ENCODE measurements at places on chromosomes 5 and 9. TPM values are rescaled to one million over a fixed set of nuclear protein-coding genes. Genes with fewer than 3 reads are reported as not detected.

PRRC2B gene
- 37.5 TPM for polyA plus RNA-seq

PCDHGB4 gene
- not detected for polyA plus RNA-seq

PCDHGB6 gene
- 0.07 TPM for polyA plus RNA-seq

FST gene
- not detected for polyA plus RNA-seq

OGN gene
- not detected for polyA plus RNA-seq

MARCHF11 gene
- polyA plus RNA-seq = not detected

RPL35 gene
- polyA plus RNA-seq = 4,604 TPM

LRRC19 gene
- polyA plus RNA-seq = not detected

C5orf52 gene
- polyA plus RNA-seq = not detected

ALG2 gene
- polyA plus RNA-seq = 20.2 TPM

EIF4E1B gene
- polyA plus RNA-seq = not detected

TICAM2 gene
- polyA plus RNA-seq = 0.38 TPM

GPR150 gene
- not detected for polyA plus RNA-seq

ARSI gene
- not detected for polyA plus RNA-seq

HABP4 gene
- polyA plus RNA-seq = 2.4 TPM

C6 gene
- polyA plus RNA-seq = not detected

All from K562 (cell line).